Right cardiac atrium (tissue), 5 donors: ENCODE measurements at places on chromosomes 2 and 18. TPM values are rescaled to one million over a fixed set of nuclear protein-coding genes. Genes with fewer than 3 reads are reported as not detected.

Gene CFAP65
- not detected for total RNA-seq

DNA sequence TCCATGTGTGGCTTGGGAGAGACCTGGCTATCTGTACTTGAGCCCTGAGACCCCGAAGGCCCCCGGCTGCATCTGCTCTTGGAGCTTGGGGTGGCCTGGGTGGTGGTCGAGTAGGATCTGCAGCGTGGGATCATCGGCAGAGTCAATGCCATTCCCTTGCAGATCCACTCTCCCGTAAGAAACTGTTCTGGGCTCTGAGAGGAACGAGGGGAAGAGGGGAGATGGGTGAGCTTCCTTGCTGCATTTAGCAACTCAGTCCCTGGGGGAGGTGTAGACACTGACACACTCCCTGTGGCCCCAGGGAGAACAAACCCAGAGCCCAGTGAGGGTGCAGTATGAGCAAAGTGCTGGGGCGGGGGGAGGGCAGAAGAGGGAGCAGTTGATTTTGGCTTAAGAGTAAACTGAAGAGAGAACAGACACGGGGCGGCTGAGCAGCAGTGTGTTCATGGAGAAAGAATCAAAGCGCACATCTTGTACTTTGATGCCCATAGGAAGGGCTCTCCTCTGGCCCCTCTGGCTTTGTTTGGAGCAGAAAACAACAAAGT lies 8.5 kb downstream of the GREB1 start:
- DNase-seq: no peak

DNA sequence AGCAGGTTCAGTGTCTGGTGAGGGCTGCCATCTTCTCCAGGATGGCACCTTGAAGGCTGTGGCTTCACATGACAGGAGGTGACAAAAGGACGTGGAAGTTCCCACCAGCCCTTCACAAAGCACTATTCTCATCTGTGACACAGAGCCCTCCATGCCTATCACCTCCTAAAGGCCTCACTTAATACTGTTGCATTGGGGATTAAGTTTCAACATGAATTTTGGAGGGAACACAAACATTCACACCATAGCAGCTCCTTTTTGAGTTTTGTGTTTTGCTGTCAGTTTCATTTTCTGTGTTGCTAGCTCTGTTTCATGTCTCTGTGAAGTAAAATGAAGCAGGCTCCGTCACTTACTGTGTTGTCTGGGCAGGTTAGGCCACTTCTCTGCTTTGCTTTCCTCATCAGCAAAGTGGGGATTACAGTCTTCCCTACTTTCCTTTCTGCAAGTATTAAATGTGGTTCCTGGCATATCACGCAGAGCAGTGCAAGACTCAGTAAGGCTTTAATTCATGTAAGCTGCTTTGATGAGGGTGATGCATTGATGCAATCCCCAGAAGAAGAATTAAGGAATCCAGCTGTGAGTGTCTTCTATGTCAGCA lies 31.6 kb downstream of the LIMS1 start:
- no peak for DNase-seq

Gene TUBA3E
- 17.2 TPM for total RNA-seq

DNA sequence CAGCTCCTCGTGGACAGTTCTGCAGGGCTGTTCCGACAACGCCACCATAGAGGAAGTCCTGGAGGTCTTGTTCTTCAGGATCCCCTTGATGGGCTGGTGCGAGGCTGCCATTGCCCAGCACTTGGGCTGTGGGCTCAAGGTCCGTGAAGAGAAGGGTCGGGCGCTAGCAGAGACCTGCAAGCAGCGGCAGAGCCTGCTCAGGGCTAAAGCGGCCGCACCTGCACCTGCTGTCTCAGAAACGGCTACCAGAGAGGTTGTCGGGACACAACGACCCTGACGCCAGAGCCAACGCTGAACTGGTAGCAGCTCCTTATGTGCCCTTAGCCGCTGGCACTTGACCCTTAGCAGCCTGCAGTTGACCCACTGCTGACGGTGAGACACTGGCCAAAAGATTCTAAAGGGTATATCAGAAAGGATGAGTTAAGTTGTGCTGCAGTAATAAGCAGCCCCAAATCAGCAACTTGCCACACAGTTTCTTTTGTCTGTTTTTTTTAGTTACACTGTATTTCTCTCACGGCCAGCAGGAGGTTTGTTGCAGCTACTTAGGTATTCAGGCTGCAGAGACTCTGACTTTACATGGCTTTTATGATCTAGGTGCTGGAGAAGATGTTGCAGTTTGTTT lies 55.5 kb upstream of the ST6GAL2 start:
- DNase-seq: peak; percentile 36

GRCh38 chr2:227479865-227480475 lies 8.0 kb downstream of the AGFG1 start:
- no peak for DNase-seq

DNA sequence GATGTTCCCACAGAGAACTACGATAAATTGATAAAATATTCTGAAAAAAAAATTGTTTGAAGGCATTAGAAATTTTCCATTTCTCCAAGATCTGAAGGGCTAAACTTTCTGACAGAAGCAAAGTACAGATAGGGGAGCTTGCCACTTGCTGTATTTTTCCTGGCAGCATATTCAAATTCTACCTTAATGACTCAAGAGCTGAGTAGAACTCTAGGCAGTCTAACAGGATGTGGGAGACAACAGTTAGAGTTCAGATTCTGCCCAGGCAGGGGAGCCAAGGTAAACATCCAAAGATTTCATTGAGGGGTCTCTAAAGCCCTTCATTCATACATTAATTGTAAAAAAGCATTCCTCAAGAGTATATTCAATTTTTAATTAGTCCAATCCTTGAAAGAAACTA lies 46.0 kb upstream of the RIT2 start:
- DNase-seq: no peak

- no peak for DNase-seq
Observed at GRCh38 chr2:5190023-5190422, 502.2 kb upstream of the SOX11 start.

DNA sequence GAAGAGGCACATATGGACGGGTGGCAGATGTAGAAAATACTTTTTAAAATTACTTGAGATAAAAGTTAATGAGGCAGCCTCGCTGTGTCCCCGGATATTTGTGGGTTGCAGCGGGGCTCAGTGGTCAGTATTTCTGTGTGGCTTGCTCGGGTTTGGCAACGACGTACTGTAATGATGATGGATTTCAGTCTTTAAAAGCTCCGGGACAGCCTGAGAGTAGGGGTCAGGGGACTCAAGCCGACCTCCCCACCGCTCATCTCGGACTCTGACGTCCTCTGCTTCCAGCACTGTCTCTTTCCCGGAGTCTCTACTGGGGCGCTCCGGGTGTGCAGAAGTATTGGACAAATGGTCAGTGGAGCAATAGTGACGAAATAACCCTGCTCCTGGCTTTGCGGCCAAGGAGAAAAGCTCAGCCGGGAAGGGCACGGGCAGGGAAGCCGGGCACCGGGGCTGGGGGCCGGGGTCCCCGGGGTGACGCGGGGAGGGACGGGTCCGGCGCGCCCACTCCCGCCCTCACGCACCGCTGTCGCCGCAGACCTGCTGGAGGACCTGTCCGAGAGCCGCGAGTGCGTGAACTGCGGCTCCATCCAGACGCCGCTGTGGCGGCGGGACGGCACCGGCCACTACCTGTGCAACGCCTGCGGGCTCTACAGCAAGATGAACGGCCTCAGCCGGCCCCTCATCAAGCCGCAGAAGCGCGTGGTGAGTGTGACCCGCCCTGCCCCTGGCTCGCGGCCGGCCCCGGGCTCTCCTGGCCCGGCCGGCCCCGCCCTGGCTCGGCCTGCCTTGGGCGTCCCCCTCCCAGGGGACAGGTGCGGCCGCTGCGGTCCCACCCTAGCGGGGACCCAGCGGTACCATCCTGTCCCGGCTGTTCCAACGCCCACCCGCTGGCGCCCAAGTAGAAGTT lies 7.3 kb downstream of the GATA6 start:
- DNase-seq: peak; percentile 83

GRCh38 chr2:108384662-108385393 lies 7.1 kb downstream of the SULT1C4 start:
- no peak for DNase-seq

Gene FRZB
- total RNA-seq: 7.0 TPM

Gene NTSR2
- not detected for total RNA-seq

DNA sequence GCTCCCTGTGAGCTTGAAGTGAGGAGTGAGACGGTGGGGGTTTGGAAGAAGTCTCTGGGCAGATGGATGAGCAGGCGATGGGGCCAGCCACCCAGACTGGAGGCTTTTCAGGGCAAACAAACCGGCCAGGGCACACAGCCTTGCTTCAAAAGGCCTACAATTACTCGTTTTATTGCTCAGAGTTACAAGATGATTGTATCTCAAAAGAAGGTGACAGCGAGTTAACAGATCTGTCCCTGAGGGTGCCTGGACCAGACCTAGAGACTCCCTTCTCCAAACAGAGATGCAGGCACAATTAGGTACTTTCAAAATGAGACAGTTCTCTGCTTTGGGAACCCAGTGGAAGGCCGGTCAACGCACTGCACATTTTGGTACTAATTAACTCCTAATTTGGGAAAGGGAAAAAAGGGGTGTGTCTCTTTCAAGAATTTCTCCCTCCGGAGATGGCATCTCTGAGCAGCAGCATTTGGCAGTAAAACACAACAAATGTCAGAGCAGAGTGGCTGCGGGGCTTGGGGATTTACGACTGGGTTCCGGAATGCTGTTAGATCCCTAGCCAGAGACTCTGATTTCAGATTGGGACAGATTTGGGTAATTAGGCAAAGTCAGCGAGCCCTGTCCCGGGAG lies 226.7 kb downstream of the TTC32 start:
- no peak for DNase-seq

Gene C1QL2
- total RNA-seq: not detected

GRCh38 chr2:128310094-128310716 lies 8.5 kb downstream of the HS6ST1 start:
- DNase-seq: peak; percentile 40

DNA sequence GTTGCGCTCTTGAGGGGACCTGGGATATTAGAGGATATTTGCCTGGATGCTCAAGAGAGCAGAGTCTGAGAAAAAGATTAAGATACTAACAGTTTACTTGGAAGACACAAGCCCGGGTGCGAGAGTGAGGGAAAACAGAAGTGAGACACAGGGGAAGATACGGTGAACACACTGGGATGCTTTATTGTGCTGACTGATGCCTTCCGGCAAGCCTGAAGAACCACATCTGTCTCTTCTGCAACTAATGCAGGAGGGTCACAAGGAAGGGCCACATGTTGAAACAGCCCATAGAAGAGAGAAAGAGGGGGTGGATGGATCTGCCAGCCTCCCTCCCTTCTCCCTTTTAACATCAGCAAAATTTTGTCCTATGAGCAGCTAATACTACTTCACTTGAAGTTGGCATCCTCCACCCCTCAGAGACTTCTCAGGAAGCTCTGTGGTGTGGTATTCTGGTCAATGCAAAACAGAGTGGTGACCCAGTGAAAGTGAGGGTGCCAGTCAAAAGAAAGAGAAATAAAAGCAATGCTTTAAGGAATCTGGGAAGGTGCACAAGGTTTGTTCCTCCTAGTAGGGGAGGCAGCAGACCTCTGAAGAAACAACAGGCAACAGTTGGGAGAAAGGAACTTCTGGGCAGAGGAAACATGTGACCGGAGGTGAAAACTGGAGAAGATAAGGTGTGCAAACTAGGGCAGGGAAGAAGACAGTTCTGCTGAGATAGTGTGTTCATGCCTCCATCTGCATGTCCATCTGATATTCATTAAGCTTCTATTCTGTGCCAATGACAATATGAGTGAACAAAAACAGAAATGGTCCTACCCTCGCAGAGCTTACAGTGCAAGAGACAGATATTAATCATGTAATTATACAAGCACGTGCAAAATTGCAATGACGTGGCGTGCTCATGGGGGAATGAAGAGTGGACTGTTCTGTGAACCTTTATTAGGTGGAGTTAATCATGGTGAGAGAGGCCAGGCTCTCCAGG lies 107.1 kb downstream of the LYPD6B start:
- no peak for DNase-seq

DNA sequence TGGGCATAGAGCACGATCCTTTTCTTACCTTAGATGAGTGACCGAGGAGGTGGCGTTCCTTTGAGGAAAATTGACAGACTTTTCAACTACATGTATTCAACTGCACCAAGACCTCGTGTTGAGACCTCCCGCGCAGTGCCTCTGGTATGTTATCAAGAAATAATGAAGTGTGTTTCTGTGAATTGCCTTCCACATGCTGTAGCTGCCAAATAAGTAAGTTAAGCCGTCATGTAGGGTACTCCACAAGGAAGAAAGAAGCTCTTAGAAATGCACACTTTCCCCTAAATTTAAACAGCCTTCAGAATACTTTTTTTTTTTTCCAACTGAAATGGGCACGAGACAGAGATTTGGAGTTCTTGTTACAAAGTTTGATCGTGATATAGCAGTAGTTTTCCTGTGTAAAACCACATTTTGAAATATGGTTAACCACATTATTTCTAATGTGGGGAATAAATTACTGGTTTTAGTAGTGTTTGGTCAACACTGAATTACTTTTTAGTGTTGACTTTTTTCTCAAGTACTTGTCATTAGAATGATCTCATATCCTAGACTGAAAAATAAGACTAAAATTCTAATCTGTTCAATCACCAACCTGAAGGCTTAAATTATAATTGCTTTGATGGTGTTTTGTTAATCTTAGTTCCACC lies 30.5 kb downstream of the PDK1 start:
- no peak for DNase-seq

Gene EGR4
- not detected for total RNA-seq

- DNase-seq: no peak
Observed at GRCh38 chr2:189153619-189154018, 25.9 kb downstream of the COL5A2 start.

DNA sequence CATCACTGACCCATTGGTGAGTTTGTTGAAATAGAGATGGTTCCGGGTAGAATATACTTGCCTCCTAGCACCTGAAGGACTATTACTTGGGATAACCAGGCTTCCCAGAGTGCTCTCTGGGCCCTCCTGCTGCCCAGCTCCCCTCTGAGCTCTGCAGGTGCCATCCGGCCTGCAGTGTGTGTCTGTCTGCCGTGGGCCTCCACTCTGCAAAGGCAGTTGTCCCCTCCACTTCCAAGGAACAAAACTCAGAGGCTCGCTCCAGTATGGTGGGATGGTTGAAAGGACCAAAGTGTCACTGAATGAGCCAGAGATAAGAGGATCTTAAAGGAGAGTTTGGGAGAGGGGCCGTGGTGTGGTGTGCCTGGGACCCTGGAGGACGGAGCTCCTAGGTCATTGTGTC lies 57.3 kb downstream of the SH3BP4 start:
- DNase-seq: no peak

Gene POTEJ
- total RNA-seq: 2.1 TPM

Gene GALNT3
- 0.59 TPM for total RNA-seq

Gene LRATD1
- 9.6 TPM for total RNA-seq

GRCh38 chr2:101775092-101775491 lies 77.6 kb downstream of the MAP4K4 start:
- DNase-seq: no peak

Gene STAT4
- total RNA-seq: 18.3 TPM

DNA sequence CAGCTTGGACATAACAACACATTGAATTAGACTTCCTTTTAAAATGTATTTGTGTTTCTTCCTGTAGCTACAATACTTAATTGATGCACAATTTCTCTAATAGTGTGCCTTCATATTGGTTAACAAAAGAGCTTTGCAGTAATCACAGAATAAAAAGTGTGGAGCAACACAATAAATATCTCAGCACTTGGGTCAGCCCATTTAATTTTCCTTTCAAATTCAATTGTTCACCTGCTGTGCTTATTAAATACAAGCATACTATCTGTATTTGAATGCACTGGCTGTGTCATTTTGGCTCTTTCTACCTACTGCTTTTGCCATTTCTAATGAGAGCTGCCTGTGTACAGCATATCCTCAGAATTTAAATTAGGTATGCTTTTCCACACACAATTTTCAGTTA lies 1641.3 kb upstream of the SLC39A10 start:
- no peak for DNase-seq

Gene ZNF804A
- not detected for total RNA-seq
